ENCODE measurements at places on chromosomes 16 and 17.

DNA sequence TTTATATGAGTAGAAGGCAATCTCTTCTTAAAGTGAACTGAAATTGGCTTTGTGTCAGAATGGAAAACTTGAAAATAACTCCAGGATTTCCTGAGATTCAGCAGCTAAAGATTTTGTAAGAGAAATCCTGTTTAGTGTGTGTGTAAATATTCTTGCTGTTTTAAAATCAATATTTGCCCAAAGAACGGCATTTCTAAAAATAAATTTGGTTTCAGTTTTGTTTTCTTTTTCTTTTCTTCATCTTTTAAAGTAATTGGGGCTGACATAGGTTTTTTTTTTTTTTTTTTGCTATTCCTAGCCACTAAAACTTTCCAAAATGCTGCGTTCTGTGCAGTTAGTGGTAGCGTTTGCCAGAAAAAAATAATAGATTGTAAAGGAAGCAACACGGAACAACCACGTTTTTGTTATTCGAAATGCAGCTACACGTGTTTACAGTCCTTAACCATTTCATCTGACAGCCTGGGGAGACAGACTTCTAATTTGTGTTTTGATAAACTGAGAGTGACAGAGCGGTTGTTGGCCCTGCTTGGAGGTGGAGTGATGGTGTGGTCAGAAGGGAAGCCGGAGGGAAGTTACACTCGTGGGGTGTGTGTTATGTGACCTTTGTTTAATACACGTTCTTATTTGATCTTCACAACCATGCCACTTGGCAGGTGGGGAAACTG is 21.6 kb upstream of the SMPD3 start:
- DNase-seq = no peak

GRCh38 chr17:35169835-35170363 is 22.3 kb downstream of the UNC45B start:
- DNase-seq = no peak

DNA sequence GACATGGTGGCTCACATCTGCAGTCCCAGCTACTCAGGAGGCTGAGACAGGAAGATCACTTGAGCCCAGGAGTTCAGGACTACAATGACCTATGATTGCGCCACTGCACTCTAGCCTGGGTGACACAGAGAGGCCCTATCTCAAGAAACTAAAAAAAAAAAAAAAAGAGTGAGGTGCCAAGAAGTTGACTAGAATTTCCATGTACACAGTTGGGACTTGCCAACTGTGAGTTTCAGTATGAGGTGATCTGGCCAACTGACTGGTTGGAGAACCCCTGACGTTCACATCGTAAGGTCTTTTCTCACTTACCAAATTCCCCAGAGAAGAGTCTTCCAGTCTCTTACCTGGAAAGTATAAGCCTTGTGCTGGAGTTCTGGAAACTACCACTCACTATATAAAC is 3.1 kb upstream of the MED11 start:
- DNase-seq = no peak

- DNase-seq = no peak
Observed at GRCh38 chr17:17391668-17392370, 85.0 kb upstream of the MED9 start.

DNA sequence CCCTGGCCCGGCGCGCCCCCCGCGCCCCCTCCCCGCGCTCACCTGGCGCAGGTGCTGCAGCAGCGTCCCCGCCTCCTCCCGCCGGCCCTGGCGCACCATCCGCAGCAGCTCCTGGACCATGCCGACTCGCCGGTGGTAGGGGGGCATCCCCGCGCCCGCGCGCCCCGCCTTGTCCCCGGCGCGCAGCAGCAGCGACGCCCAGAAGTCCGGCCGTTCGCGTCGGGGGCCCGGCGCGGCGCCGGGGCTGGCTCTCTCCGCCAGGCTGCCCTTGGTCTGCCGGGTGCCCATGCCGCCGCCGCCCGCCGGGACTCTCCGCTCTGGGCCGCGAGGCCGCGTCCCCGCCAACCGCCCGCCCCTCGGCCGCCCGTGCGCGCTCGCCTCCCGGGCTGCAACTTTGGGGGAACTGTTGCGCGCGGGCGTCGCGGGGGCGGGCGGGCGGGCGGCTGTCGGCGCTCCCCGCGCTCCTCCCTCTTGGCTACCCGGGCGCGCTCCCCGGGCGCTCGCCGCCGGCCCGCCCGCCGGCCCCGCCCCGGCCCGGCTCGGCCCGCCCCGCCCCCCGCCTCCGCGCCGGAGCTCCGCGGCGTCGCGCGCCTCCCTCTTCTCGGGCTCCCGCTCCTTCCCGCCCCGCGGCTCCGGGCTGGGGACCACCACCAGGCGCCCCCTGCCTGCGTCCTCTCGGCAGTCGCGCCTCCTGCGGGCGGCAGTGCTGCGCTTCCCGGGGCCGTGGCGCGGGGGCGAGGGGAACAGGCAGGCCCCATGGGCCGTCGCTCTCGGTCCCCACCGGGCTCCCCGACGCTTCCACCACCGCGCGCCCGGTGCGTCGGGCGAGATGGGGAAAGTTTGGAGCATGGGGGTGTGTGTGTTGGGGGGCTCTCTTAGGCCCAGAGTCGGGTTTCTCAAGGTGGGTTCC is at the start of gene LRRC75A:
TSS of gene LRRC75A (minus strand) at position 491 of the 910 bp plus-strand sequence. CDS start at position 288, 203 bp downstream.
- DNase-seq = peak; percentile 40

DNA sequence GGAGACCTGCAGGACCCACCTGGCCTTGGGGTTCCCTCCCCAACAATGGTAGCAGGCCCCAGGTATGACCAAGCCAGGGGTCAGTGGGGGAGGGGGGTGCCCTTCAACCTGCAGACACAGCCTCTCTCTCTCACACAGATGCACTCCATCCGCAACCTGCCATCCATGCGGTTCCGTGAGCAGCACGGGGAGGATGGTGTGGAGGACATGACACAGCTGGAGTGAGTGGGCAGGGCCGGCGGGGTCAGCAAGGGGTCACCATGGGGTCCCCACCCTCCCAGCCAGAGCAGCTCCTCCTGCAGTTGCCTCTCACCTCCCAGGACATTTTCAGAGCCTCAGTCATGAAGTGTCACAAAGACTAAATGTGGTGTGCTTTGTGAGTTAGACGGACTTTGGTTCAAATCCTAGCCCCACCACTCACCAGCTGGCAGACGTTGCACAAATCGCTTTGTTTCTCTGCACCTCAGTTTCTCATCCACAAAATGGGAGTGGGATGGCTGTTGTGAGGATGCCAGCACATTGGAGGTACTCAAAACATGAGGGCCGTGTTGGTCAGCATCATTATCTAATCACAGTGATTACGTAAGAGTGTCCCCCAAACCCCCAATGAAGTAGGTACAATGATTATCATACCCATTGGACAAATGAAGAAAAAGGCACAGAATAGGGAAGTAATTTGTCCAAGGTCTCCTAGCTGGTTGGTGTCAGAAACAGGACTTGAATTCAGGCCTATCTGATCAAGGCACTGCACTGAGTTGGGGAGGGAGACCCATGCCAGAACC is 16.0 kb downstream of the MYO15A start:
- DNase-seq = no peak

GRCh38 chr16:86610779-86611524 is 32.6 kb downstream of the FOXL1 start:
- no peak for DNase-seq

DNA sequence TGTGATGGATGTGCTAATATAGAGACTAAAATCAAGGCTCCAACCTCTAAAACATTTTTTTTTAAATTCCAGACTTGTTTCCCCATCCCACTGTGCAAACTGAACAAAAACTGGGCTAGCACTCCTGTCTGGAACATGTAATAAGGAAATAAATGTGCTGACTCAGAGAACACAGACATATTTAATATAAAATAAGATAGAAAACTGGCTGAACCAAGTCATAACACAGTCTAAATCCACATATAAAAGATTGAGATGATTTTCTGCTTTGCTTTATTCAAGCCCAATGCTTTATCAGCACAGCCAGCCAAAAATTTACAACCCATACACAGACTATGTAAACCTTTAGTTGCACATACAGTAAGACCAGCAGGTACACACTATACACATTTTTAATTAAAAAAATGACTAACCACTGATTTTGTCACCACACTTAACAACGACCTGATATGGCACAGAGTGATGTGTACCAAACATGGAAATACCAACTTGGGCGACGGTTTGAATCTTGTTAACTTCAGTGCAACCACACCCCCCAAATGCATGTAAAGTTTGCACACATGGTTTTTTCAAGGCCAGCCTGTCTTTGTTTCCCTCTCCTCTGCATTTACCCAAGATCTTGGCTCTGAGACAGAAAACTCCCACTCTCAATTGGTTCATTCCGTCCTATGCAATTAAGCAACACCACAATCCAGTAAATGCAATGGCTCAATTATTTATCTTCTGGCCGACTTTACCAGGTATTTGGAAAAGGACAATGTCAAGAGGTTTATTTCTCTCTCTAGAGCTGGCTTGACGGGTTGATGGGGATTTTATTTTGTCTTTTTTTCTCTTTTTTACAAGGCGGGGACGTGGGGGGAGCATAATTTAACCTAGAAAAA is 1.2 kb downstream of the STAT3 start:
- peak; percentile 34 for DNase-seq

- DNase-seq = no peak
Observed at GRCh38 chr17:40541060-40541872, 24.0 kb downstream of the CCR7 start.

DNA sequence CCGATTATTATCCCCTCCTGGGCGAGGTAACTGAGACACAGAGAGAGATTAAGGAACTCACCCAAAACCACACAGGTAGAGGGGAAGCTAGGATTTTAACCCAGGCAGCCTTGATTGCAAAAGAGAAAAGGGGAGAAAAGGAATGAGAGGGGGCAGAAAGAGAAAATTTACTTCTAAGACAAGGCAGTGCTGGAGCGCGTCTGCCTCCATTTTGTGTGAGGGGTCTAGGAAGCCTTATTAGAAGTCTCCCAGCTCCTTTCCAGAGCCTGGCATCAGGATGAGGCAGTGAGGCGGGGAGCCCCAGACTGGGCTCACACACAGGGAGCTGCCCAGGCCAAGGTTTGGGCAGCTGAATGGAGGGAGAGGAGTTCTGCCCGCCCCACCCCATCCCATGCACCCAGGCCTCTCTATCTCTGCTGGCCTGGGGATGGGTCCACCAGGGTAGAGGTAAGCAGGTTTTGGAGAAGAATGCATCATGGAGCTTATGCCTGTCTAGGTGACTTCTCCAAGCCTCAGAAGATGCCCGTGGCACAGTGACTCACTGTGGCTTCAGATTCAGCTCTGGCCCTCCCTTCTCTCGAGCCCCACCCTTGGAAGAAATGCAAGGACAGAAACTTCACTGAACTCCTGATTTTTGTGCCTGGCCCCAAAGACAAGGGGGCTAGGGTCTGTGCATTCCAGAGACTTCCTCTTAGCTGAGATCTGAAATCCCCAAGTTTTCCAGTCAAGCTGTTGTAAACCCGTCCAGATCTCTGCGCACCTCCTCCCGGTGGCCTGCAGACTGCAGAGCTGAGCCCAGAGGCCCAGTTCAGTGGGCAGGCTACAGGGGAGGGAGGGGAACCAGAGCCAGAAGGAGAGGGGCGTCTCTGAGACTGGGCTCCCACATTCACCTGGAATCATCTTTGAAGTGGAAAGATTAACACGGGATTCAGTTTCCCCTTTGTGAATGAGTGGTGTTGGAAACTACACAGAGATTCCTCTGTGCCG is 95.1 kb upstream of the CDH5 start:
- DNase-seq = no peak

DNA sequence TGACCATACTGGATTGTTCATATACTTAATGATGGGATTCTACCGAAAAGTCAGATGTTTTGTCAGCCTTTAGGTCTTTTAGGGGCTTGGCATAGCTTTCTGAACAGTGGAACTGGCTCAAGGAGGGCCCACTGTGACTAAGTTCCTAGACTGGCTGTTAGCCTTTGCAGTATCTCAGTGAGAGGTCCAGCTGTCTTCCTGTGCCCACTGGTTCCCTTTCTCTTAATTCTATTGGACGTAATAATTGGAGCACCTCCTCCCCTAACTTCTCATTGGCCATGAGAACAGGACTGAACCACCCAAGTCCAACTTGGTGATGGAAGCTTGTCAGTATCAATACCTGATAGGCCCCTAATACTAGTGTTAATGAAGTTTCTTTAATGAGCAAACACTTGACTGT is 13.5 kb downstream of the KPNA2 start:
- DNase-seq = peak; percentile 13

DNA sequence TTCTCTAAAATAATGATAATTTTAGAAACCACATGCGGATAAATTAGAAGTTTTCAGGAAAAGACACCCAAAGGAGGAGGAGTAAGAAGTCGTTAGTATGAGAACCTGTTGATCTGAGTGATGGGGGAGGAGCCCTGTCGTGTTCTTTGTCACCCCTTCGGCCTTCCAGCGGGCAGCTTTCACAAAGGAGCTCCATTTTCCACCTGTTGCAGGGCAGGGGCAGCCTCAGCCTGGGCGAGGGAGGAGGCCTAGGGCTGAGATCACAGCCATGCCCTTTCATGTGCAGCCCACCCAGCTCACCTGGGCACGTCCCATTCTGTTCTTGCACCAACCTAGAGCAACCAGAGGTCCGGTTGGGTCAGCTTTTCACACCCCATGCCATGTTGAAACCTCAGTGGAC is 5.3 kb downstream of the DUSP14 start:
- no peak for DNase-seq

GRCh38 chr17:55436224-55437158 is 14.9 kb upstream of the MMD start:
- DNase-seq = no peak

- DNase-seq = no peak
Observed at GRCh38 chr16:11672206-11673090, 4.2 kb downstream of the SNN start.

DNA sequence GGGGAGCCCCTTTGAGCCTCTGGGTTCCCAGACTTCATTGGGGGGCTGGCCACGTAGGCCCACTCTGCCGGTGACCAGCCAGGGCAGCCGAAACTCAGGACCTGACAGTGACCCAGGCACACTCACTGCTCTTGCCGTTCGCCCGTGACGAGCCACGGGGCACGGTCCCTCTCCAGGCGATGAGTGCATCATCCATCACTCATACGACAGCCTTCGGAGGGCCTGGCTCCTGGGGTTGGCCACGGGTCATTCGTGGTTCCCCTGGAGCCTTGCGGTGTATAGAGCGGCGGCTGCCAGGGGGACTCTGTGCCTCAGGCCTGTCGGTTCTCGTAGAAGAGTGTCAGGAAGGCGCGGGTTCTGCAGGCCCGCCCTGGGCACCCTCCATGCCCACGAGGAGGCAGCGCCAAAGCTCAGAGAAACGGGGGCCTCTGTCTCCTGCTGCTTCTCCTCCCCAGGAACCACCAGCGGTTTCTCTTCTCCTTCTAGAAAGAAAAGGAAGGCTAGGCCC is 11.2 kb upstream of the NUDT16L1 start:
- no peak for DNase-seq

GRCh38 chr16:10743610-10744369 is at the start of gene NUBP1:
TSS of gene NUBP1 (plus strand) at chr16:10743842. CDS start at chr16:10743864, 22 bp downstream.
- DNase-seq = peak; percentile 98
